Left renal pelvis (tissue), 4 donors: ENCODE measurements at places on chromosomes 2 and 18.

- DNase-seq, result no peak
Measured at GRCh38 chr18:48133671-48134251, 203.3 kb upstream of the SMAD2 start.

DNA sequence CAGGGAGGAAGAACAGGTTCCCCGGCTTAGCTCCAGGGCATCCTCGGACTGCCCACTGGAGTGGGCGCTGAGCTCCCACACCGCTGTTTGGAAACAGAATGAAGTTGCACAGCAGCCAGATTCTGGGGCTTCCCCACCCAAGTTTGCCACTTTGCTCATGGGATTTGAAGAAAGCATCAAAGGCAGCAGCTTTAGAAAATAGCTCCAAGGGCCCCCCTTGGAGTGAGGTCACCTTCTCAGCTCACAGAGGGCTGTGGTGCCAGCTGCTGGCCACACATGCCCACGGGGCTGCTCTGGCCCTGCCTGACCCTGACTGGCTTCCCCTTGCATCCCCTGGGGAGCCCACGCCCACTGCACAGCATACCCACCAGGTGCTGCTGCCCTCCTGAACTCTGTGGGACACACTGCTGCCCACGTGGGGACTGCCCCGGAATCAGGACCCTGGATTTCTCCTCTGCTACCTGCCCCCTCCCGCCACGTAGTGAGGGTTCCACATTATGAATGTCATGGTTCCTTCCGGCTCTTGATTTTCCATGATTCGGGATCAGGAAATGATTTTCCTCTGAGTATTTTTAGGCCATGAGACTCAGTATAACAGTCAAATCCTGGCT, 70.3 kb downstream of the TGOLN2 start:
- DNase-seq, result no peak

DNA sequence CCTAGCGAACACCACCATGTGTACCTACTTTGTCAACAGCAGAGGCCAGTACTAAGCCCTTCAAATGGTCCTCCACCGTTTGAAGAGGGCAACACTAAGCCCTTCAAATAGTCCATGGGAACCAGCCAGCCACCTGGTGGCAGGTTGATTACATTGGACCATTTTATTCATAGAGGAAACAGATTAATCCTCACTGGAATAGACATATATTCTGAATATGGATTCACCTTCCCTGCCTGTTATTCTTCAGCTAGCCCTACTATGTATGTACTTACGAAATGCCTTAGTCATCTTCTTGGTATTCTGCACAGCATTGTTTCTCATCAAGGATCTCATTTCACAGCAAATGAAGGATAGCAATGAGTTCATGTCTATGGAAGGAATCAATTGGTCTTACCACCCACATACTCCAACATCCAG, 10.0 kb upstream of the ZNF396 start:
- DNase-seq, result no peak

DNA sequence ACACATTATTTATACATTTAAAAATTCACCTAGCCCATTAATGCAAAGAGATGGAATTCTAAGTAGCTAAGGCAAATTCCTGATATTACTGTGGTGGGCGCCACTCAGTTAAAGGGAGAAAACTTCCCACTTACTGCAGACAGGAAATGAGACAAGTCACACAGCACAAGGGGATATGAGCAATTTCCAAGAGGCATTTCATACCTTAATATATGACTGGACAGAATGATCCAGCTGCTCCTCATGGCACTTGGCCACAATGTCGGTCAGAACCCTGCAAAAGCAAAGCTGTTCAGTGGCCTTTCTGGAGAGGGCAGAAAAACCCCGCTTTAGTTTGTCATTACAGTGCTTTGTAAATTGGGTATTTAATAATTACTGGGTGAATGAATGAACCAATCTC, 121.4 kb upstream of the CCDC195 start:
- no peak for DNase-seq

GRCh38 chr18:68722821-68723220, 7.9 kb upstream of the TMX3 start:
- no peak for DNase-seq

GRCh38 chr18:53509886-53510285, 714.6 kb downstream of the MBD2 start:
- no peak for DNase-seq

GRCh38 chr2:30223413-30223874, 7.9 kb upstream of the LBH start:
- DNase-seq, result no peak

- no peak for DNase-seq
Measured at GRCh38 chr2:181058378-181059269, 78.2 kb downstream of the UBE2E3 start.

GRCh38 chr2:158380746-158381145, 75.8 kb downstream of the CCDC148 start:
- no peak for DNase-seq

DNA sequence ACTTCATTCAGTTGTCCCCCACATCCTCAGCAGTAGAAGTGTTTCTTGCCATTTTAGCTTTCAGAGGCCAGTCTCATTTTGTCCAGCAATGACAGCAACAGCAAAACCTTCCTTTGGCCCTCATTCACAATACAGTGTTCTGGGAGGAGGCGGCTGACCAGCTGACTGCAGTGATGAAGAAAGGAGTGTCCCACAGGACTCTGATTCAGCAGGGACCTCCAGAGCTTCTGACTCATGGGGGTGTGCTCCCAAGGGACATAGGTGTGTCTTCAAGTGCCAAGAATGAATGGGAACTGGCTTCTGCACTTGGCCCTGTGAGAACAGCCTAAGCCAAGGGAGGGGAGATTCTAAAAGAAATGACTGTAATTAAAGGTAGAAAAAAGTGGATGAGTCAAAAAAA, 147.0 kb upstream of the PELI1 start:
- DNase-seq, result no peak

DNA sequence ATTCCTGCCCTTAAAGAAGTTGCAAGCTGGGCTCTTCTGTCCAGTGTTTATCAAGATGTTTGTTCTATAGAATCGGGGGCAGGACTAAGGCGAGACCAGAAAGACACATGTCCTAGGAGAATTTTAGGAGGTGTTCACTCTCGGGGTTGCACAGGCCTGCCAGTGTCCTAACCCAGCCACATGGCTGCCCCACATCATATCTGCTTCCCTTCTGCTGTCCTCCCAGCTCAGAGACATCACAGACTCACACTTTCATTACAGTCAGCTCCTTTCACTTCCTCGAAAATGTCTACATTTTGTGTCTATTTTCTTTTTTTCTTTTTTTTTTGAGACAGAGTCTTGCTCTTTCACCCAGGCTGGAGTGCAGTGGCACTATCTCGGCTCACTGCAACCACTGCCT, 10.7 kb upstream of the MRO start:
- no peak for DNase-seq

- DNase-seq, result no peak
Measured at GRCh38 chr2:118730405-118730804, 117.0 kb downstream of the EN1 start.

DNA sequence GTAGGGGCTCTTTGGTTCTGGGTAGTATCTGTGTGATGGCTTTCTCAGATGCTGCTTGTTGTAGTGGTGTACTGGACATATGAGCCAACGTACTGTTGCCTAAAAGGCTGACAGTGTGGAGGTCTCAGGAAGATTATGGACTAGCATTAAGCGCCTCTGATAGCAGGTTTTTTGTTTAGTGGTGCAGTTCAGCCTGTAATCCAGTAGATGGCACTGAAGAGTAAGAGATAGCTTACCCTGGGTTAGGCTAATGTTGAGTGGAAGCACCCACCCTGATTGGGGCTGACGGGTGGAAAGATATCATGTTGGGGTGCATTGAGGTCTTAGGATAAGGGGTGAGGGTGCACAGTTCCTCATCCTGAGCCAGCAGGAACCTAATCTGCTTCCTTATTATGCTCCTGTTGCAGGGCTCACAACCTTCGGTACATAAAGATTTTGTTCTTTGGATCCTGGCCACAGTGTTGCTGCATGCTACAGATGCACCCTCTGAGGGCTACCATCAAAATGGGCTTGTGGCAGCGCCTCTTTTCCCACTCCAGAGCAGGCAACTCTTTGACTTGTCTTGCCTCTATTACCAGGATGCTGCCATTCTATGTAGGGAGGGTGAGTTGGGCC, 79.6 kb downstream of the MSTN start:
- no peak for DNase-seq

GRCh38 chr18:25102662-25103061, 249.3 kb downstream of the ZNF521 start:
- no peak for DNase-seq

DNA sequence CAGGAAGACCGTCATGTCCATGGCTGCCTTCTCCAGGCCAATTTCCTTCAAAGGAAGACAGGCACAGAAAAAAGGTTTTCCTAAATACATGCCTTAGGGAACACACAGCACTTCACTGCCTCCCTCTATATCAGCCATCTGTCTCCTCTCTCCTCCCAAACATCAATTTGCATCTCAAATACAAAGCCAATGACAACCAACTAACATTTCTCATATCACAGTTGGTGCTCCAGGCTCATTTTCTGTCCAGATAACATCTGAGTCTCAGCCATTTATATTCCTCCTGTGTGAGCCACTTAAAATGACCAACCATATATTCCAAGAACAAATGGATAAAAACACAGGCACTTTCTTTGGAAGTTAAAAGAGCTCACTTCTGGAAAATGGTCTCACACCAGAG, 62.5 kb upstream of the ACAA2 start:
- no peak for DNase-seq

DNA sequence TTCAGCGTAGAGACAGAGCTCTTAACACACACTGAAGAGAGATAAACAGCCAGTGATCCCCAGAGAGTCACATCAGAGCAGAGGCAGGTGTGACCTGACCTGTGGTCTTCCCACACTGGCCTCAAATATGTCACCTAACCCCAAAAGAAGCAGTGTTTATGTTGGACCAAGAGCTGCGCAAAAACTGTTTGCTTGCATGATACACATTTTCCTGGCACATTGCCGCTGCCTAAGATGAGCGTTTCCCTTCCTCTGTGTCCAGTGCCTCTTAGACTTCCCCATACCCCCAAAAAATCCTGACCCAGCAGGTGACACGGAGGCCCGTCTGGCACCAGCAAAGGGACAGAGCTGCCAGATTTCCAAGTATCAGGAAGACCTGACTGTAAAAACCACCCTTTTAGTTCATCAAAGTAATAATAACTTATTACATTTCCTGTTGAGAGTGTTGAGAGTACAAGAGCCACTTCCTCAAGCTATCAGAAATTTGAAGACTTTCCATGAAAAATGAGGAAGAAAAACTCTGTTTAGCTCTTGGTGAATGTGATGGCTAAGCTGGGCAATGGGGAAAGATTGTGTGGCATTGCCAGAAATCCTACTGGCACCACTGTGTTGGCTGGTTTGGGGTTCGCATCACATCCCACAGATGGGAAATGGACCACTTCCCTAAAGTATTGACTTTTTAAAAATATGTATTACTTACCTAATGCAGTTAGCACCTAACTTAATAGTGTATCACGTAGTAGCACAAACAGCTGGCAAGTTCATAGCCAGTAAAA, 6.7 kb downstream of the TNFRSF11A start:
- no peak for DNase-seq

DNA sequence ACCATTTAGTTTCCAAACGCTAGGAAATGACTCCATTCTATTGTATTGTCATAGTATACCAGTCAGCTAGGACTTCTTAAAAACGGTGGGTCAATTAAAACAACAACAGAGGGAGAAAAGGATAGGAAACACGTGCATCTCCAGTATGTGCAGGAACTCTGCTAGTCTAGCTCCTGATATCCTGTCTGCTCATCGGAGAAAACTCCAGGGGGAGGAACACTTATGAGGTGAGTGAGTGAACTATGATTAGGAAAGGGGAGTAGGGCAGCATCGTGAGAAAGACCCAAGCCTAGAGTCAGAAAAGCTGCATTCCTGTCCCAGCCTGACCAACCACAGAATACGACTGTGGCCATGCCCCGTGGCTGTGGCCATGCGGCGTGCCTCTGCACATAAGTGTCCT, 34.2 kb downstream of the DTNB start:
- DNase-seq, result no peak

GRCh38 chr2:86556508-86556907, 6.7 kb downstream of the CHMP3 start:
- no peak for DNase-seq

DNA sequence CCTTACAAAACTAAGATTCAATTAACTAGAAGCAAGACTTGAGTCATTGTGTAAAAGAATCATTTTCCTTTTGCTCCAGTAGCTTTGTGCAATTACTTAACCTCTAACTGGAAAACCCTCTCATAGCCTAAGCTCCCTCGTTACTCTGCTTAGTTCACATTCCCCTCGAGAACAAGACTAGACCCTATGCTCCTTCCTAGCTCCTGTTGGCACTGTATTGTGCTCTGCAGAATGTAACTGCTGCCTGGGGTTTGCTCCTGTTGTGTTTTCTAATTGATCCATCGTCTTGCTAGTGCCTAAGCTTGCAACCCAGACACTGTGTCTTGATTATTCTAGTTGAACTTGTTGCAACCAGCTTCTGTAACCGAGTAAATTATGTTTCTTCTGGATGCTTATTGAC, 347.0 kb downstream of the ZNF804A start:
- DNase-seq, result no peak

- no peak for DNase-seq
Measured at GRCh38 chr2:227185615-227186232, 21.3 kb downstream of the COL4A3 start.

DNA sequence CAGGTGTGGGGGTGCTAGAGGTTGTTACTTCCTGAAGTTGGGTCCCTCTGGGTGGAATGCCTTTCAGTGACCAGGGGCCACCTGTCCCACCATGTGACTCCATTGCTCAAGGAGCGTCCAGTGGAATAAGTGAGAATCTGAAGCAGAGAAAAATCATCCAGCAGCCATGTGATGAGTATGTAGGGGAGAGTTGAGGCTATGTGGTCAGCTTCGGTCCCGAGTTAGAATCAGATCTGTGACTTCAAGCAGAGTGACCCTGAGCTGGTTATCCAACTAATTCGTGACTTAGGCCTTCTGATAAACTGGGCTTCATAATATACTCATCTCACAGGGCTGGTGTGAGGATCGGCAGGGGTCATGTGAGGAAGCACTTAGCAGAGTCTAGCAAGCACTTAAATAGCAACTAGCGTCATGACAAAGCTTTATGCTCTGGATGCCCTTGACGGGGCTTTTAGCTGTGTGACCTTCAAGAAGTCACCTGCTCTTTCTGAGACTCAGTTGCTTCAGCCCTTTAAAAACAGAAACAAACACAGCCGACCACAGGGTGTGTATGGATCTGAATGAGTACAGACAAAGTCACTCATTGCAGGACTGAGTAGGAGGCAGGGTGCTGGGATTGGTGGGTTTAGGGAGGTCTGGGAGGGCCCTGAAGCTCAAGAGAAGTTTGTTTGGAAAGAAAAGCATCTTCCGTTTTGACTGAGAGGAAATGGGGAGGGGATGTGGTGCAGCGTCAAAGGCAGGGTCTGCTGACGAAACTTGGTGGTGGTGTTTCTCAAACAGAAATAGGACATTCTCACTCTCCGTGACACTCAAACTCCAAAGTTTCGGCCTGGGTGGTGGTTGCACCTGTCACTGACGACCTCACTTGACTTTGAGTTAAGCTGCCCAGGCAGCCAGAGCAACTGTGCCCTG, 264.0 kb upstream of the CXCR4 start:
- DNase-seq, result no peak

- DNase-seq, result no peak
Measured at GRCh38 chr2:59572227-59572626, 981.2 kb downstream of the BCL11A start.

- DNase-seq, result no peak
Measured at GRCh38 chr2:23502096-23502495, 117.1 kb downstream of the KLHL29 start.
